ENCODE measurements at places on chromosomes 7 and 10.

GRCh38 chr7:47795631-47796030 lies 152.6 kb downstream of the PKD1L1 start:
- no peak for DNase-seq

DNA sequence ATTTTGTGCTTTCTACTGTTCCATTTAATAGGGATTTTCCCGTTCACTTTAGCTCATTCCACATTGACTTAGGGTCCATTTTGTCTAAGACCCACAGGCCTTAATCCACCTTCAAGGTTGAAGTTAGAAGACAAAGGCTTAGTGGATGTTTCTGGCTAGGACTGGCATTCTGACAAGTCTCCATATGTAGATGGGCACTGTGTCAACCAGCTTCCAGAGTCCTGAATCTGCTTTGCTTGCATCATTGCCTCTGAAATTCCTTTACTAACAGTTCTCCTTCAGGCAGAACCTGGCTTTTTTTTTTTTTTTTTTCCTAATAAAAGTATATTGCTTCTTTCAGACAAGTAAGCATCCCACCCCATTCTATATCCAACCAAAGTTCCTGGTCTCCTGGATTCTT lies 69.6 kb upstream of the PDCD4 start:
- no peak for DNase-seq

GRCh38 chr7:125773113-125773785 lies 843.6 kb upstream of the POT1 start:
- DNase-seq, result no peak

GRCh38 chr10:3647074-3647473 lies 137.9 kb downstream of the KLF6 start:
- no peak for DNase-seq

DNA sequence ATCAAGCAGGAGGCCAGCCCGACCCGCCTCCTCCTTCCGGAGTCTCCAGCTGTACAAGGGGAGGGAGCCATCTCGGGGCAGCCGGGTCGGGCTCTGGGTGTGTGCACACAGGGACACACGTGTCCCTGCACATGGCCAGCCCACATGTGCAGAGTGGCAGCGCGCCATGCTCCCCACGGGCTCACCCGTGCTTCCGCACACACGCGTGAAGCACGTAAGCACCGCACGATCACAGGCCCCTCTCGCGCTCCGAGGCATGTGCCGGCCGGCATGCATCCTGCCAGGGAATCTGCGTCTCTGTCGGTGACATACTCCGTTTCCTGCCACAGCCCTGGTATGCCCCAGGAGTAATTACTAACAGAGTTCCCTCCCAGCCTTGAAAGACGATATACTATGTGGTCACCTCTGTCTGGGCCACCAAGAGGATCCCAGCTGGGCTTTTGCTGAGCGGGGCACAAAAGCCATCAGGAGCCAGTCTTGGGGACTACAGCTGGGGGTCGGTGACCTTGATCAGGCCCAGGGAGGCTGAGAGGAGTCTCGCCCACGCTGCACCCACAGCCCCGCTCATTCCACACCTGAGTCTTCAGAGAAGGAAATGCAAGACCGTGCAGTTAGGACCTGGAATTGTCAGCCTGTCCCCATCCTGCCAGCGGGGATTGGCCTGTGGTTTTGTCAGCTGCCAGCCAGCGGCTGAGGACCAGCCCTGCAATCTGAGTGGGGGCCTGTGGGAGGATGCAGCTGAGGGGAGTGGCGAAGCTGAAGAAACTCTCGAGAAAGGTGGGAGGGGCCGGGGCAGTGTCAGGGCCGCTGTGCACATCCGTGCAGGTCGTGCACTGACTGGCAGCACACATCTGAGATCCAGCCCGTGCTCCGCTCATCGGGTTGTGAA lies 11.0 kb upstream of the LFNG start:
- DNase-seq, result no peak

DNA sequence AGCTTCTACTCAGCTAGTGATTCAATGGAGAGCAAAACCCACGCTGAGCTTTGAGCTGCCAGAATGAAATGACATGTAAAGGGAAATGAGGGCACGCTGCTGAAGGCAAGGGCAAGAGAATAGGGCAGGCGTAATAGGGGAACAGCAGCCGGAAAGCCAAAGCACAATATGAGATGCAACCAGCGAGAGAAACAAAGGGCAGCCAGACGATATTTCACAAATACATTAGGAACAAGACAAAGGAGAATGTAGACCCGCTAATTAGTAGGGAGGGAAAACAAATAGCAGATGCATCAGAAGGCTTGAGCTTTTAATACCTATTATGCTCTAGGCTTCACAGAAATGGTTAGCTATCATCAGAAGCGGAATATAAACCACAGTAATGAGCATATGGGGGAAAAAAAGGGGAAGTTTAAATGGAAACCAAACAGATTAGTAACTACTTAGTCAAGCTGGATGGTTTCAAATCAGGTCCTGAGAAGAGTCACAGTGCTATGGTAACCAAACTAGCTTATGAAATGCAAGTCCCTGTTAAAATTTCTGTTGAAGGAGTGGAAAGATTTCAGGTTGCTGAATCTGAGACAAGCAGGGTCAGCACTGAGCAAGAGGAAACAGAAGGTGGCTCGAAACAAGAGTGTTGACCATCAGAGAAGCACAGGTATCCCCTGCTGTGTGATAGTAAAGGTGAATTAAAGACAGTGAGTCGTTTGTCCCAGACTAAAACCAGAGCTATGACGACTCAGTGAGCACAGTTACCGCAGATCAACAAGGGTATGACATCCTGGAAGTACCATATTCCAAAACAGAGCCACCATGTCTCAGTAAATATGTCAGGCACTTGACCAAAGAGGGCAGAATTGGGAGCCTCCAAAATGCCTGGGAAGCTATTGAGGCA lies 496.9 kb upstream of the CELF2 start:
- no peak for DNase-seq

- DNase-seq, result no peak
Measured at GRCh38 chr7:25704413-25704812, 447.6 kb upstream of the NFE2L3 start.

GRCh38 chr10:112622786-112623185 lies 175.8 kb downstream of the VTI1A start:
- DNase-seq, result no peak

DNA sequence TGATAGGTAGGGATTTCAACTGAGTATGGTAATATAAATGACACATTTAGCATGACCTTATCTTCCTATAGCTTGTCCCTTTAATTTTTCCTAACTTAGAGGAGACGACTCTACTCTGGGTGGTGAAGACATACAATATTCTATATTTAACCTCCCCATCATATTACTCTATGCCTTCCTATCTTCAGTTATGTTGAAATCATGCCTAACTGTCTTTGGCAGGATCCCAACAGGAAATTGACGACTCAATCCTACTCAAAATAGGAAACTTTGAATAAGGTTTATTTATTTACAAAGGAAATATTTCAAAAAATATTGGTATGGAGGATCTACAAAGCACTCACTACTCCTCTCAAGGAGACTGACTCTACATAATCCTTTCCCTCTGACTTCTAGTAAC lies 24.1 kb upstream of the SEMA3A start:
- DNase-seq, result no peak

DNA sequence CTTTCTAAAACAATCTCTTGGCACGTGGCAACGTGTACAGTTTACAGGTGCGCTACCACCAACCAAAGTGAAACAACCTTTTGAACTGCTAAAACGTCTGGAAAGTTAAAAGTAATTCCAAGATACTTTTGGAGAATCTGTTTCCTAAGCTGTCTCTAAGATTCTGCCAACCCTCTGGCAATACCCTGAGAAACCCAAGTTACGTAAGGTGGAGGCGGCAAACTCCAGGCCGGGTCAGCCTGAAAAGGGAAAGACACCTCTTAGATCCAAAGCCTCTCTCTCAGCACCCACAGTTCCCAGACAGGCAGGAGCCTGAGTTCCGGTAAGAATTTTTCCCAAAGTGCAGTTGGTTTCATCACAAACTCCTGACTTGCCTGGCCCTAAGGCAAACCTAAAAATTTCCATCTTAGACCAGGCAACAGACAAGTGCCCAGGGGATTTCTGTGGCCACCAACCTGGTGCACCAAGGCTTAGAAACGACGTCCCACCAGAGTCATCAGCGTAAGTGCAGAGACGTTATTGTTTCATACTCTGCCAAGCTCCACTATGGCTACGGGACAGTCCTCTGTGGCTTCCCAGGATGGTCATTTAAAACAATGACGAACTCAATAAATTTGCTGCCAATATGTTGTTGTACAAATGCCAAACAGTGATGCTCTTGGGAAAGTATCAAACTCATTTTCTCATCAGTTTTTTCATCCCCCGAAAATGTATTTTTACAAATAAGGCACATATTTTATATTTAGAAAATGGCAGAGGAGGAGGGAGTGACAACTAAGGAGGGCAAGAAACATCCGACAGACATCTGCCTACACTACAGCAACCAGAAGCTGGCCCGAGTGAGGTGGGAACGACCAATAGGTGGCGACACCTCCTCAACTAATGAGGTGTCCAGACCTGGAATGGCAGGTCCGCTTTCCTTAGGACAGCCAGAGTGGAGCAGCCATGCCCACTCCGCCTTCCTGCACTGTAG lies 205.8 kb upstream of the FRMD4A start:
- DNase-seq, result no peak

- no peak for DNase-seq
Measured at GRCh38 chr7:99079104-99079503, 64.8 kb downstream of the SMURF1 start.

DNA sequence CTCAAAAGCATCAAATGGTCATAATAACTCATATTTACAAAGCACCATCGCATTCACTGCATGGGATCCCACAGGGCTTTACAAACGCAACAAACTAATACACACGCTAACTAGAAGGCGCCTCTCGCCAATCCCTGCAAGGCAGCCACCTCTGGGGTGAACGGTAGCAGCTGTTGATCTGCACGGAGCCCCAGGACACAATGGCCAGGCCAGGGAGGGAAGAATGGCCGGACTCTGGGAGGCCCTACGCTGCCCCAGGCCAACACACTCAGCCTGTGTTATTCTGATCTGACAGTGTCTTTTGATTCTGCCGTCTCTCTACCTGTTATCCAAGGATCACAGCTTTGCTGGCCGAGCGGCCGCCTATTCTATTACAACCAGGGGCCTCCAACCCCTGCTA lies 41.8 kb downstream of the HABP2 start:
- no peak for DNase-seq

GRCh38 chr10:63071145-63071544 lies 62.0 kb upstream of the NRBF2 start:
- no peak for DNase-seq

GRCh38 chr7:126790763-126791162 lies 462.0 kb downstream of the GRM8 start:
- no peak for DNase-seq

DNA sequence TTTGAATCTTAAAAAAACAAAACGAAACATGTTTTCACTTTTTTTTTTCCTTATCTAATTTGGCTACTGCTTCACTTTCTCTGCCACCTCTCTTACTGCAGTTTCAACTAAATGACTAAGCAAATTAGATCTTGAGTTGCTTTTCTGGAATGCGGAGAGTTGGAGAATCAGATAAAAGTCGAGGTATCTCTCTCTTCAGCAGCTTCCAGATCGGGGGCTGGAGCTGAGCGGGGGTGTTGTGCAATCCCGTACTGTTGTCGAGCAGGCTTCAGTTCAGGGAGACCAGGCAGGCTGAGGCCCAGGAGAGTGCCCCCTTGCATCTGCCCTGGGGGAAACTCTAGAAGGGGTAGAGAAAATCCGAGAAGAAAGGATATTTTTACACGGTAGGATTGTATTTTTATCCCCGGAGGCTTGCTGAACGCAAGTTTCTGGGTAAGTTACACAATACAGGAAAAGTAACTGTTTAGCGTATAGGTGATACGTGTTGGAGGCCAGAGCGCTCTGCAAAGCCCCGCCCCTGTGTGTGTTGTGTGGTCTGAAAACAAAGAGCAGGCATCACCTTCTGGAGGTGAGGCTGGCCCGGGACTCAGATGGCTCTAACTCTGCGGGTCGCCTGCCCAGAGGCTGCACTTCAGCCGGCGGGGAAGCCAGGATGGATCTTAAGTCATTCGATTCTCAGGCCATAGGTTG lies 116.6 kb downstream of the KLF6 start:
- peak; percentile 63 for DNase-seq

DNA sequence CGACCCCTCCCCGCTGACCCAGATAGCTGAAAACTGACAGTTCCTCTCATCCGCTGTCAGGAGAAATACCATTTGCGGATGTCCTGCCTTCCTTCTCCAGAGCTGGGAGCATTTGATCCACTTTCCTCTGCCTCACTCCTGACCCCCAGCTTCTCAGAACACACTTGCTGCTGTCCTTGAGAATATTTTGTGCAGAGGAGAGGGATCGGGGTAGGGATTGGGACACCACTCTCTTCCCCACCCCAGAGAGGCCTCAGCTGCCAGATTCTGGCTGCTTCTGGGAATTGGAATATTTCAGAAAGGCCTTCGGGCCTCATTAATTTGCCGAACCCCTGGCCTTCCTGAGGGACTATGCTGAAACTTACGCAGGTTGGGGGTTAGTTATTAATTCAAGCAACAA lies 97.0 kb downstream of the C10orf105 start:
- DNase-seq, result no peak

DNA sequence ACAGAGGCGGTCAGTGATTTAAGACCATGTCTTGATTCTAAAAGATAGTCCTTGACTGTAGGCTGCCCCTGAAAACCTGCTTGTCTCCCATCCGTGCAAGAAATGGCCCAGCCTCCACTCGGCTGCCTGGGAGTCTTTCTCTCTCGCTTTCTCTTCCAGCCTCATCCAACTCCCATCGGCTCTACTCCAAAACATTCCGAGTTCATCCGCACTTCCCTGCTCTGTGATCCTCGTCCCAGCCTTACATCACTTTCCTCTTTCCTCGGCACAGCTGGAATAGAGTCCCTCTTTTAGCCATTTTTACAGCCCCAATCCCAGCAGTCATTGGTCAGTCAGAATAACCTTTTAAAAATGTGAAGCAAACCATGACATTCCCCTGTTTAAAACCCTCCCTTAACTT lies 135.1 kb downstream of the TAX1BP1 start:
- DNase-seq, result no peak

DNA sequence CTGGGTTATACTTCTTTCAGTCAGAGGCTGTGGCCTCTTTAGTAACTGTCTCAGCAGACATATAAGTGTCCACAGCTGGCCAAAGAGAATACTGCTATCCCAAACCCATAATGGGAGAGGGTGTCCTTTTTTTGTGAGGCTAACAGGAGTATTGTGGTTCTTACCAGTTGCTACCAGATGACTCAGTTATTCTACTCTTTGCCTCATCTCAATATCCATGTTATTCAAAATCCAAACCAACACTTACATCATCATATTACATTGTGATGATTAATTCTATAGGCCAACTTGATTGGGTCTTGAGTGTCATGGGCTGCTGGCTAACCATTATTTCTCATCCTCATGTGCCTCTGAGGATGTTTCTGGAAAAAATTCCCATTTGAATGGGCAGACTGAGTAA lies 120.9 kb downstream of the TMEM168 start:
- no peak for DNase-seq

- DNase-seq, result no peak
Measured at GRCh38 chr7:87625101-87625500, 3.1 kb upstream of the RUNDC3B start.
